WTC11 (cell line): ENCODE measurements at places on chromosomes 16 and 17.

GRCh38 chr16:10465821-10466220 lies 80.0 kb downstream of the ATF7IP2 start:
- no peak for DNase-seq

GRCh38 chr16:1916640-1916990 lies 1.6 kb downstream of the HS3ST6 start:
- no peak for DNase-seq

DNA sequence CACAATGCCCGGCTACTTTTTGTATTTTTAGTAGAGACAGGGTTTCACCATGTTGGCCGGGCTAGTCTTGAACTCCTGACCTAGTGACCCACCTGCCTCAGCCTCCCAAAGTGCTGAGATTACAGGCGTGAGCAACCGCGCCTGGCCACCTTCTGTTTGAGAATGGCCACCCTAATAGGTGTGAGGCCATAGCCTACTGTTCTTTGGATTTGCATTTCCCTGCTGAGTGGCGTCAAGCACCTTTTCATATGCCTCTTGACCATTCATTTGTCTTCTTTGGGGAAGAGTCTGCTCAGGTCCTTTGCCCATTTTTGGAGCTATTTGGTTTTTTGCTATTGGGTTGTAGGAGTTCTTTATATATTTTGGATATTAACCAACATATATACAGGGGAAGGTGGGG lies 276.7 kb downstream of the PARN start:
- DNase-seq: no peak

- no peak for DNase-seq
Measured at GRCh38 chr16:27728691-27729090, 178.7 kb downstream of the KATNIP start.

- DNase-seq: no peak
Measured at GRCh38 chr16:61471023-61471422, 565.2 kb downstream of the CDH8 start.
